Renal cortical epithelial cell (primary cell): ENCODE measurements at places on chromosomes 3 and 15. TPM values are rescaled to one million over a fixed set of nuclear protein-coding genes. Genes with fewer than 3 reads are reported as not detected.

THOC7 gene
- total RNA-seq, result 68.6 and 103 TPM in 2 replicates

DUOX1 gene
- total RNA-seq, result 0.35 and 0.50 TPM in 2 replicates

EBLN2 gene
- 3.6 and 5.7 TPM in 2 replicates for total RNA-seq

RHOA gene
- 525 and 698 TPM in 2 replicates for total RNA-seq

A4GNT gene
- total RNA-seq, result not detected in 2 replicates
